ENCODE measurements at places on chromosomes 4 and X. TPM values are rescaled to one million over a fixed set of nuclear protein-coding genes. Genes with fewer than 3 reads are reported as not detected.

GRCh38 chr4:10296730-10297129 is 160.5 kb downstream of the ZNF518B start:
- peak; percentile 100 for DNase-seq

- DNase-seq = no peak
Measured at GRCh38 chrX:30657196-30658161, 4.3 kb downstream of the GK start.

- DNase-seq = no peak
Measured at GRCh38 chr4:67052814-67053675, 492.3 kb downstream of the CENPC start.

- no peak for DNase-seq
Measured at GRCh38 chr4:58807843-58808615, 1697.8 kb upstream of the IGFBP7 start.

- no peak for DNase-seq
Measured at GRCh38 chr4:9812501-9813340, 31.3 kb downstream of the DRD5 start.

DNA sequence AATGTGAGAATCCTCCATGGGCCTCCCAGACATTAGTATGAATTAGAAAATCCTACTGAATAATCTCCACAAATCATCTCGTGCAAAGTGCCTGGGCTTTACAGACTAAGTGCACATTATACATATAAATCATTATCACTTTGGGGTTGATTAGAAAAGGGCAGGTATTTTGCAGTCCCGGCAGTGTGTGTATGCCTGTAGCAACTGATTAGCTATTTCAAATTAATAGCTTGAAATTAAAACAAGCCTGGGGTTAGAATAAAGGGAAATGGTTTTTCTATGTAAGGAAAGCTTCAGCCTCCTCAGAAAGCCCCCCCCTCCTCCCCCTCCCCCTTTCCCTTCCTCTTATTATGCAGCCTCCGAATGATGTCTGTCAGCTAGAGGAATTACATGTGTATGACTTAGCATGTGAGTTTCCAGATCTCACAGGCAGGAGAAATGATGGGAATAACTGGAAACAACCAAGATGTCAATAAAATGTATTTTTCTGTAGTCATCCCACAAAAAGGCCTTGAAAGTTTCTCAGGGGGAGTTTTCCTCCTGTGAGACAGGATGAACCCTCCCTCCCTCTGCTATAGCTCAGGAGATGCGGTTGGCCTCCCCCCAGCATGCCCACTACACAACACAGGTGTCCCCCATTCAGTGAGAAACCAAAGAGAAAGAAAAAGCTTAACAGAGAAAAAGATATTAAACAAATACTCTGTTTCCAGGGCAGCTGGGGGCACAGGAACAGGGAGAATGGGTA is 41.2 kb upstream of the RASGEF1B start:
- no peak for DNase-seq

- DNase-seq = no peak
Measured at GRCh38 chrX:3141031-3141430, 99.8 kb downstream of the ARSF start.

DNA sequence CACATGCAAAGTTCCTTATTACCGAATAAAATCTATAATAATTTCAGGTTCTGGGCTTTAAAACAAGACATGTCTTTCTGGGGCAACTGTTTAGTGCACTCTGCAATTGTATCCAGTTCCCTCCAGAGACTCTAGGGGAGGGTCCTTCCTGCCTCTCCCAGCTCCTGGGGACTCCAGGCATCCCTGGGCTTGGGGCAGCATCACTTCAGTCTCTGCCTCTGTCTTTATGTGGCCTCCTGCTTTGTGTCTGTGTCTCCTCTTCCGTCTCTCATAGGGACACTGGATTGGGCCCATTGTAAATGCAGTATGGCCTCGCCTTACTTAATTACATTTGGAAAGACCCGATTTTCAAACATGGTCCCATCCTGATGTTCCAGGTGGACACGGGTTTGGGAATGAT is 10.9 kb upstream of the ASMTL start:
- no peak for DNase-seq

Gene UGT2B7
- total RNA-seq = 3.3 TPM

Gene MAGEA2B
- total RNA-seq = 16.7 TPM

GRCh38 chrX:641671-642435 is 11.3 kb downstream of the SHOX start:
- no peak for DNase-seq

Gene AIMP1
- 35.5 TPM for total RNA-seq

DNA sequence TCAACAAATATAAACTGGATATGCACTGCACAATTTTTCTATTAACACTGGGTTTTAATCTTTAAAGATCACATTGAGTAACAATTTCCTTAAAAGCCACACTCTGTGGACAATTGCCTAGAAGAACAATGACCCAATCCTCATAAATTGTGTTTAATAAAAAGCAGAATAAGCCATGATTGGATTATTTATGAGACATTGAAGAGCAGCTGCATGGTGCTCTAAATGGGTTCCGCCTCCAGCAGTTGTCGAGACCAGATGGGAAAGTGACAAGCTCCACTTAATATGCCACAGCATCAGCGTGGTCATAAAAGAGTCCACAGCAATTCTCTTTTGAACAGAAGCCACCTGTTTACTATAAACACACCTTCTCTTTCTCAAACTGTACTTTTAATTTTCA is 635.2 kb upstream of the FRG1 start:
- DNase-seq = no peak

- no peak for DNase-seq
Measured at GRCh38 chrX:11733614-11734013, 24.4 kb upstream of the MSL3 start.

GRCh38 chr4:39636531-39637184 is 2.0 kb downstream of the SMIM14 start:
- no peak for DNase-seq

GRCh38 chr4:7647600-7648543 is 213.1 kb upstream of the PSAPL1 start:
- no peak for DNase-seq

- no peak for DNase-seq
Measured at GRCh38 chrX:153911798-153912197, 7.3 kb downstream of the AVPR2 start.

DNA sequence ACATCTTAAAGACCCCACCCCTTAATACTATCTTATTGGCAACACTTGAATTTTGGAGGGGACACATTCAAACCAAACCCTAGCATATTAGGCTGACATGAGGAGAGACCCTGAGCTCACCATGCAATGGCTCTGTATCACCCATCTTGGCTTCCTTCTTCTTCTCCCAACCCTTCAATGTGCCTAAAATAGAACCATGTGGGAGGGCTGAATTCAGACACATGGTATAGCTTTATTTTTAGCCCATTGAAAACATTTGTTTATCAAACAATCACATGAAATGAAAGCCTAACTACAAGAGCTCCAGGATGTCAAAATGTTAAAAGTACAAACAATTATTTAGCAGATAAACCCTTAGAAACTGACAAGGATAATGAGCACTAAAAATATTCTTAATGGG is 81.6 kb downstream of the RASL11B start:
- DNase-seq = no peak

Gene RIPPLY1
- not detected for total RNA-seq

DNA sequence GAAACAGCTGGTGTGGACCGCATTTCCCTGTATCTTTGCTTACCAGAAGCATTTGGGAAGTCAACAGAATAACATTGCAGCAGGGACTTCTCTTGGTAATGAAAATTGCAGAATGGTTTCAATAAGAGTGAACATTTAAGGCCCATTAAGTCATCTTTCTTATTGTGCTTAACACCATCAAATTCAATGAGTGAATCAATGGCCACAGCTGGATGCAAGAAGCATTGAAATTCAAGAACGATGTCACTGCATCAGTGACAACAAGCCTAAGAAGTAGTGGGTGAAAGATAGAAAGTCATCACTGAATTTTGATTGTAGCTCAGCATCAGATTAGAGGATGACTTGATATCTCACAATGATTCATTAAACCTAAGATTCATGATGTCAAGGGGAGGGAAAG is 93.9 kb upstream of the GPM6A start:
- DNase-seq = no peak

DNA sequence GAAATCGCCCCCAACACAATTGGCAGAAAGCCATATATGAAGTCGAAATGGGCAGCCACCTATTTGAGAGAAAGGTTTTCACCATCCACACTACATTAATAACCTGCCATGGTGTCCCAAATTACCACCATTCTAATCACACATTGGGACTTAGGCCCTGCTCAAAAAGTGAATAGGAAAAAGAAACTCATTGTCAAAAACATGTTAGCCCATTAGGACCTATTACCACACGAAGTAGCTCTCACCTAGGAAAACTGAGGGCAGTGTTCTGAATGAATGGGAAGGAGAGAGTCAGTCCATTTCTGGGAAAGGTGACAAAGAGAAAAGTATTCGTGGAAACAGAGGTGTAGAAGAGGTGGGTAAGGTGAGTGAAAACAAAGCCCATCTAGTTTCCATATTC is 60.8 kb downstream of the GPC3 start:
- no peak for DNase-seq

DNA sequence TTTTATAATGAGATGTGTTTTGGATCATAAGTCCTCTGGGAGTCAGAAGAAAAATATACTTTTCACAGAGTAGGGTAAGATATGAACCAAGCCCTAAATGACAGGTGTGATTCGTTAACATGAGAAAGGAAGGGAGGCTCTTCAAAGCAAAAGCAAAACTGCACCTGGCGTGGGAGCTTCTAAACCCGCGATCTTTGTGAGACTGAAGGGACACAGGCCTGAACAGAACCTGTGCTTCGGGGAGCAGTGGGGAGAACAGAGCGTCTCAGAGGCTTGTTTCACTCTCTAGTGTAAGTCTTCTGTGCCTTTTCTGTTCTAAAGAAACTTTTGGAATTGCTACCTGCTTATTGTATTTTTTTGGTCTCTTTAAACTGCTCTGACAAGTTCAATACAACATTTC is 30.2 kb upstream of the CYP4V2 start:
- no peak for DNase-seq

Gene SPIN2A
- not detected for total RNA-seq

Gene SLC4A4
- total RNA-seq = 0.16 TPM

Gene SRPX
- total RNA-seq = 202 TPM

- DNase-seq = no peak
Measured at GRCh38 chrX:113512700-113513395, 672.2 kb upstream of the AMOT start.

Gene KIAA1210
- total RNA-seq = 0.08 TPM

Gene MXRA5
- total RNA-seq = 0.03 TPM

Gene HSFX3
- total RNA-seq = not detected

GRCh38 chr4:95250544-95251137 is 298.1 kb downstream of the UNC5C start:
- DNase-seq = peak; percentile 79

DNA sequence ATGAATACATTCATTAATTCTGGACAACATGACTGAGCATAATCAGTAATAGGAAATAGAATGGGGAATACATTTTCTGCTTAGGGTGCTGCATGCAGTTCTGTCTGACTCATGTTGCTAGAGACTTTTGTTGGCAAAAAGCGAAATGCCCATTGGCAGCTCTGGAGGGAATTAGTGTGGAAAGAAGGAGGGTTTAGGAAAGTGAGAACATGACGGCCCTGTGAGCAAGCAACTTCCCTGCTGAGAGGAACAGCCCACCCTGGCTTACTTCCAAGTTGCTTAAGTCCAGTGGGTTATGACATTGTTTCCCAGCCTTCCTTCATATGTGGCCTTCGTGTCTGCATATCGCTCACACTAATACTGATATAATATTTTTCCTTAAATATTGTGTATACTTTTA is 13.8 kb downstream of the MAD2L1 start:
- peak; percentile 15 for DNase-seq

DNA sequence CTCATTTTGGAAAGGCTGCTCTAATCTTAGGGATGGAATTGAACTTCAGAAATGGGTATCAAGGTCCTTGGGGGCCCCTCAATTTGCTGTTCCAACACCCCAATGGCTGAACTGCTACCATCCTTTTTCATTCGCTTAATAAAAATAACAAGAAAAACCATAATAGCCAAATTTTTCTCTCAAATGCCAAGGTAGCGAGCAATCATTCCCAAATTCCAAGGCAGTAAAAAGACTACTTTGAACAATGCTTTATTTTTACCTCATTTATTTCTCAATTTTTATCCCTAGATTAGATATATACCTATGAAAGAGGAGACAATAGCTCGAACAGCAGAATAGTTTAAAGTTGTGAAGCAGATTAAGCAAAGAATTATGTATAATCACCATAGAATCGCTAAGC is 323.4 kb upstream of the SLC7A11 start:
- no peak for DNase-seq

Gene ODAM
- total RNA-seq = not detected

GRCh38 chr4:560731-561291 is 15.3 kb downstream of the TMEM271 start:
- no peak for DNase-seq

Gene CTAG1B
- total RNA-seq = not detected

DNA sequence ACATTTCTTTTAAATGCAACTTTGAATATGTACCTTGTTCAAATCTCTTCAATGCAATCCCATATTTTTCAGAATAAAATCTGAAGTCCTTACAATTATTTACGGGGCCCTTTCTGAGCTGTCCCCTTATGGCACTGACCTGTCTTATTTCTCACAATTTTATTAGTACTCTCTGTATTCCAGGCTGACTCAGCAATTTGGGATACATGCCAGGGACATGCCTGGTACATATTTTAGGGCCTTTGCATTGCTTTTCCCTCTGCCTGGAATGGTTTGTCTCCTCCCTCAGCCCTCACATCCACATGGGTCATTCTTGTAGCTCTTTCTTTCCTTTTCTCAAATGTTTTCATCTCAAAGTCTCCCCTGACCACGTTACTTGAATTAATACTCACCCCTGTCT is 172.2 kb upstream of the TECRL start:
- DNase-seq = no peak

GRCh38 chrX:42778096-42778495 is at the start of gene PPP1R2C:
PPP1R2C (minus strand) TSS chrX:42778163; CDS start chrX:42778079, 84 bp downstream.
- DNase-seq = no peak

GRCh38 chrX:74338852-74339251 is 34.9 kb downstream of the ZCCHC13 start:
- DNase-seq = no peak

GRCh38 chr4:178356725-178357124 is 914.5 kb upstream of the AGA start:
- no peak for DNase-seq

DNA sequence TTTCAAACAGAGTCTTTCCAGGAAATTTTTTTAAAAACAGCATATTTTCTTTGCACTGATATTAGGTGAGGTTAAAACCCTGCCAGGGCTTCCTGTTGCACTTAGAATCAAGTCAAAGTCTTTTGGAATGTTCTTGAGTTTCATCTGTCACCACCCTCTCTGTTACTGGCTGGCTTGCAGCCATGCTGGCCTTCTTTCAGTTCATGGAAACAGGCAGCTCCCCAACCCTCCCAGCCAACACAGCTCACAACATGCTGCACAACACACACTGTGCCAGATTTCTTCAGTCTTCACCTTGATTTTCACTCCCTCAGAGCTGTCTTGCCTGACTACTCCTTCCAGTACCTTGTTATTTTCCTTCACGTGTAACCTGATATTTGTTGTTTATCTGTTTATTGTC is 129.5 kb downstream of the KCNIP4 start:
- no peak for DNase-seq

All from SK-MEL-5 (cell line).